ENCODE measurements at places on chromosomes 1 and 21.

- peak; percentile 79 for DNase-seq
Measured at GRCh38 chr1:42765832-42766740, 742 bp downstream of the P3H1 start.

- DNase-seq = peak; percentile 32
Measured at GRCh38 chr1:183673605-183674323, 20.6 kb upstream of the APOBEC4 start.

GRCh38 chr1:181219938-181220337 is 131.4 kb downstream of the IER5 start:
- DNase-seq = no peak

GRCh38 chr1:214326406-214326805 is 45.4 kb downstream of the SMYD2 start:
- DNase-seq = no peak

GRCh38 chr1:67818725-67819301 is 14.5 kb downstream of the GNG12 start:
- no peak for DNase-seq

DNA sequence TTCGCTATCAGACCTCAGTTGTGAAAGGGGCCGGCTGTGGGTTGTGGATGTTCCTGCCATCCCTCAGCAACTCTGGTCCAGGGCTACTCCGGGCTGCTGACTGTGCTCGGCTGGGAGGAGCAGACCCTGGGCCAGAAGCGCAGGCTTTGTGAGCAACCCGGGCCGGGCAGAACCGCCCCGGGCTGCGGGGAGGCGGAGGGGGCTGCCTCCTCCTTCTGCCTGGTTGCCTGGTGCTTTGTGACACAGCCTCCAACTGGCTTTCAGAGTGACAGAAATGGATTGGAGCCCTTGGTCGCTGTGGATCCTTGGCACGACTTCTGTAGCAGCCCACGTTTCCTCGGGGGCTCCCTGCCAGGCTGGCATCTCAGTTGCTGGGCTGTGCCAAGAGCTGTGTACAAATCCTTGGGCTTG is 10.0 kb downstream of the DRAXIN start:
- peak; percentile 51 for DNase-seq

GRCh38 chr1:213075725-213076124 is 24.7 kb downstream of the RPS6KC1 start:
- no peak for DNase-seq

DNA sequence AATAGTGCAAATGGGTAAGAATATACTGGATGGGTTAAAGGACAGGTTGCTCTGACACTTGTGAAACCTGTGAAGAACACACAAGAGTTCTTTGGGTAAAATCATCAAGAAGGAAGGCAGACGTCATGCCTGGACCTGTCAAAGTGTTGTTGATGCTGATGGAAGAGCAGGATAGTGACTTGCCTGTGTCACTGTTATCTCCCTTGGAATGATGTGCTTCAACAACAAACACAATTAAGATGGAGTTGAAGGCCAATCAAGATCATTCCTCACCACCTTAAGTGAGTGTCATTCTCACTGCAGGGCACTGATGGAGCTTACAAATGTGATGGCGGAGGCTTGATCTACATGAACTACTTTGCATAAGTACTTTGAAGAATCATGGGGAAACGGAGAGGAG is 73.2 kb downstream of the LRRN2 start:
- no peak for DNase-seq

DNA sequence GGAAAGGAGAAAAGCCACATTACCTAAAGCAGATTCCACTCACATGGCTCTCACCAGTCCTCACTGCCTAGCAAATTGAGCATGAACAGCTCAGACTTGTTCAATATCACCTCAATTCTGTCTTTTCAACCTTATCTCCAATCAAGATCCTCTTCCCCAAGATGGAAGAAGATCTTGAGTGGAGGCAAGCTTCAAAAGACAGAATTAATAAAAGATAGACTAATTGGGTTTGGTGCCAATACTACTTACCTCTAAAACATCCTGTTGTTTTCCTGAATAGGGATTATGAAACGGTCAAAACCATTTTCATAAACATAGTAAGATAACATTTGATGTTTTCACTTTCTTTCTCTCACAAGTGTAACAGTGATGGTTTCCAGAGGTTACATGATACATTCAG is 349.2 kb upstream of the PLD5 start:
- no peak for DNase-seq

GRCh38 chr1:152186556-152187285 is 27.7 kb upstream of the RPTN start:
- DNase-seq = no peak

DNA sequence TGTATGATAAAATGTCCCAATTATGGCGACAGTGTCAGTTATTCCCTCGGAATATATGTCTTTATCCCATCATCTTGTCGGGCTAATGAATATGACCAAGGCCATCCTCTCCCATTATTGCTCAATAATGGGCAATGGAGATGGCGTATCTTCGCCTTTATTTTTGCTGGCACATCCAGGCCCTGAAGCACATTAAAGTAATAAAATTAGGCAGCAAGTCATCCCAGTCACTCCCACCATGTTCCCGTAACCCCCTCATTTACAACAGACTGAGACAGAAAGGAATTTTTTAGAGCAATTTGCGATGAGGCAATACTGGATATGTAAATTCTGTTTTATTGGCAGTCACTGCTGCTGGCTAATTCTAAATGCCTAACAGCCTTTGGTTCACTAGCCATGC is 35.3 kb downstream of the CLIC6 start:
- no peak for DNase-seq

GRCh38 chr21:43865540-43866259 is 677 bp downstream of the AGPAT3 start:
- DNase-seq = peak; percentile 45

DNA sequence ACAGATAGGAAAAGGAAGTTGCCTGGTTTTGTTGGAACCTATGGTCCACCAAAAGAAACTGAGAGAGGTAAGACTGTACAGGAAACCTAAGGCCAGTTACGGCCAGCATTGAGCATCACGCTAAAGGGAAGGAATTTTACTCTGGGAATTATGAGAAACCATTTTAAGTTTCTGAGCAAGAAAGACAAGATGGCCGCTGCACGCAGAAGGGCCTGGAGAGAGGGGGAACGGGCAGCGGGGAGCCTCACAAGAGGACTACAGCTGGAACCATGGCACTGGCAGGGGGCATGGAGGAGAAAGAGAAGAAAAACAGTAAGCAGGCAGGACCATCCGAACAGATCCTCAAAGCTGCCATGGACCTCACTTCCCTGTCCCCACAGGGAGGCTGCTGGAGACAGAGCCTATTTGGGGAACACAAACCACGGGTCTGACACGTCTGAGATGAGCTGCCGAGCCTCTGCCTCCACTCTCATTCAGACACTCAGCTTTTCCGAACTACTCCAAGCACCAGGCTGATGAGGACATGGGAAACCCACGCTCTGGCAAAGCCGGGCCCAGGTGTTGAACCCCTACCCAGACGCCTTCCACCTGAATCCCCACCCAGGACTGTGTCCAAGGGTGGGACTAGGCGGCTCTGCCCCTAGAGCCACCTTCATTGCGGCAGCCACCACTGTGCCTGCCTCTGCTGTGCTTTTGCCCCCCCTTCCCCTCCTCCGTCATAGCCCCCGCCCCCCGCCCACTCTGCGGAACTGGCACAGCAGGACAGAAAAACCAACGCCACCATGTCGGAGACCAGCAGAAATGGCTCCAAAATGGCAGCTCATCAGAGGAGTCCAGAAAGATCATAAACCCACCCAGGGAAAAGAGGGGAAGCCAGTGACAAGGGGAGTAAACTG is 69.0 kb downstream of the CD46 start:
- no peak for DNase-seq

DNA sequence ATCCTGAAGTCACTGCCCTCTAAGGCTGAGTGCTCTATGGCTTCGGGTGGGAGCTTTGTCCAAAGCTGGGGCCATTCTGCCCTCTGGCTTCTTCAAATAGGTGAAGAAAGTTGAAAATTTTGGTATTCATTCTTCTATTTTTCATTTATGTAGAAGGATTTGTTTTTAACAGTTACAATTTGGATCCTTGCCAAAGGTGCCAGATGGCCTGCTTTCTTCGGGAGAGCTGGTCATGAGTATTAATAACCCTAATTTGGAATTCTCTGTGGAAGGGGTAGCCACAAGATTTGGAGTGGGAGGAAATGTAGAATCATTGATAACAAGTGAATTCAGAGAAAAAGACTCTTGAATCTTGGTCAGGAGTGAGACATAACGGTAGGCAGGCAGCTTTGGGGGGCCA is 370.4 kb upstream of the ST6GALNAC5 start:
- no peak for DNase-seq

DNA sequence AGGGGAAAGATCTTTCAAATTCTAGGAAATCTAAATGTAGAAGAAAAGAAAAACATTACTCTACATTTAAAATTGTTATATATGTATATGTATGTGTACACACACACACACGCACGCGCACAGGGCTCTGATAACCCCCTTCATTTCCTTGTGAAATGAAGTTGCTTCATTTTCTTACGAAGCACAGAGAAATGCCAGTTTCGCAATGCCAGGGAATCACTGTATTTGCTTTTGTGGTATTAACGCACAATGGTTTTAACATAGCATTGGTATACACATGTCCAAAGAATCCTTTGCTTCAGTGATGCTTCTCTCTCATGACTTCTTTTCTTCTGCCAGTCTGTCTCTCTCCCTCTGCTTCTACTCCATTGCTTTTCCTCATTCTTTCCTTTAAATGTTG is 8.4 kb upstream of the DDAH1 start:
- DNase-seq = no peak

DNA sequence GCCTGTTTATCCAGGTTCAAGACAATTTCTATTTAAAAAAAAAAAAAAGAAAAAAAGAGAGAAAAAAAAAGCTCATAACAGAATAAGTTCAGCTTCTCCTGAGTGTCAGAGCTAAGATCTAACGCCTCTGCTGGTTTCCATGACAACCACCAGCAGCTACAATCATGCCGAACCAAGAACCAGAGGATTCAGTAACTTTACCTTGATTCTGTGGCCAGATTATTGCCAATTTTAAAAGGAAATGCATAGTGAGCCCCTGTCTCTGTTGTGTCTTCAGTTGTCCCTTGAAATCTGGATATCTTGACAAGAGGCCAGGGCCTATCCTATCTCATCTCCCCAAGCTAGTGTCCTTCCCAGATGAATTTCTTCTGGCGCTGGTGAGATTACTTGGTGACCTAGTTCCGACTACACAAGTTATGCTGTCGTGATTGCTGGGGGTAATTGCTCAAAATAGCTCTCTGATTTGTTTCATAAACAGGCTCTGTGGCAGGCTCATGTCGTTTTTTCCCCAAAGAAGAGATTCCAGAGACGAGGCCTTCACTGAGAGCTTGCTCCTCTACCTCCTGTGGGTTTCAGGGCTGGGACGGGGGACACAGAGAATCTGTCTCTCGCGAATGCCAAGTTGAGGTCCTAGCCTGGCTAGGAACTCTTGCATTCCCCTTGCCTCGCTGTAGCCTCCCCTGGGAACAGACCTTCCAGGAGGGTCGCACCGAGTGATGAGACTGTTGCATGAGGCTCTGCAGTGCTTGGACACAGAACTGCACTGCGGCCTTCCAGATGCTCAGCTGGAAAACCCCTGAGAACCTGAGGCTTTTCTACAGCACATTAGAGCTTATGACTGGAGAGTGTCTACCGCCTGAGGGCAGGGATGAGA is 32.4 kb upstream of the SCCPDH start:
- no peak for DNase-seq

GRCh38 chr1:16521288-16521583 is 7.2 kb upstream of the RNU1-1 start:
- DNase-seq = no peak

- no peak for DNase-seq
Measured at GRCh38 chr1:178057912-178058534, 35.9 kb upstream of the RASAL2 start.

GRCh38 chr21:38460171-38460742 is 38.0 kb downstream of the ERG start:
- no peak for DNase-seq

DNA sequence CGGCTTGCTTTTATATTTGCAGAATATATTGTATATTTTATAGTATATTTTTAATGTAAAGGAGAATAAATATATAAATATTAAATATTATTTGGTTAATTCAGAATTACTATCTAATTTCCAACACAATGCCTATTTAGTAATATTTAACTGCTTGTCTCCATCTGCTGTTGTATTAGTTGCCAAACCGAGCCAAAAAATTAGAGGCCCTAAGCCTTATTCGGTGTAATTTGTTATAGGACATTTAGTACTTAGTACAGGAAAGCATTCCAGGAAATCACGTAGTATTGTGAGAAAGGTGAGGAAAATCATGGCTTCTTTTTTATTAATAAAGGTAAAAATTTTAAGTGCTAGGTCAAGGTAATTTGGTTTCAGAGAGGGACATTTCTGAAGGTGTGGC is 93.8 kb downstream of the DNM3 start:
- DNase-seq = no peak

- no peak for DNase-seq
Measured at GRCh38 chr1:206714331-206715058, 29.8 kb downstream of the MAPKAPK2 start.

- no peak for DNase-seq
Measured at GRCh38 chr1:55316947-55317662, 101.9 kb upstream of the USP24 start.

GRCh38 chr1:50112193-50112592 is 3.5 kb downstream of the ELAVL4 start:
- DNase-seq = no peak

DNA sequence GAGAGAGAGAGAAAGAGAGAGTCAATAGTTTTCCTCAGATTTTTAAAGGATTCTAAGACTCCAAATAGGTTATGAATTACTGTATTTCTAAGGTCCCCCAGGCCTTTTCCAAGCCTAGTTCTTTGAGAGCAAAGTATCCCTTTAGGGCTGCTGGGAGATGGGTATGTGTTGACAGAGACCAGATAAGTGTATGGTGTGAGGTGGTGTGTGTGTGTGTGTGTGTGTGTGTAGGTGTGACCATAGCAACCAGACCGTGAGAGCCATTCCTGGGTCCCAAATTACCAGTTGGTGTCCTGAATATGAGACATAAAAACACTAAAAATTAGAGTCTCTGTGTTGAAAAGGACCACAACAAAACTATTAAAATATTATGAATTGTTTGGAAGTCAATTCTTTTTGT is 41.7 kb upstream of the DNAJC6 start:
- DNase-seq = no peak

DNA sequence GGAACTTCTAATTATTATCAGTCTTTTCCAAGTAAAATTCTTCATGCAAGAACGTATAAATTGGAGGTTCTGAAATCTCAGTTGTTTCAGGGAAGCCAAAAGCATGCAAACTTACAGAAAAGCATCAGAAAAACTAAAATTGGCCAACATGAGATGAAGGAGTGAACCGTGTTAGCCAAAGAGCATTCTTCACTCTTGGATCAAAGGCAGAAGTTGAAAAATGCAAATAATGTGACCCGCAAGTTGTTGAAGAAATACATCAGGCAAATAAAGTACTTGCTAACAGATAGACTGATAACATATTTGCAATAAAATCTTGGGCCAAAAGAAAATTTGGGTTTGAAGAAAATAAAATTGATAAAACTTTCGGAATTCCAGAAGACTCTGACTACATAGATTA is 29.6 kb downstream of the DIPK1A start:
- no peak for DNase-seq

DNA sequence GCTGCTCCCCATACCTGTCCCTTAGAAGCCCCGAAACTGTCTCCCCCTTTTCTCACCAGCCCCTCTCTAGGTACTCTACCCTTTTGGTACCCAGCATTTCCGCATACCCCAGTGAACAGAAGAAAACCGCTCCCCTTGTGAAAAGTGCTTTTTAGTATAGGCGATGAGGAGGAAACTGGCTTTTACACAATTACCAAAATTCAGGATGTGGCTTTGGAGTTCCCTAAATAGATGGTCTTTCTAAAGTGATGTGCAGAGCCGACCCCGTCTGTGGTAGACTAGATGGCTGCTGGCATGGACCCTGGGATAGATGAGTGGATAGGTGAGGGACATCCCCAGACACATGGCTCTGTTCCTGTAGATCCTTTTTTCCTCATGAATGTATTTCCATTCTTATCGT is 2.6 kb upstream of the PER3 start:
- DNase-seq = no peak

All from right hindlimb (tissue), 1 donor.